ENCODE measurements at places on chromosomes 7 and 10.

DNA sequence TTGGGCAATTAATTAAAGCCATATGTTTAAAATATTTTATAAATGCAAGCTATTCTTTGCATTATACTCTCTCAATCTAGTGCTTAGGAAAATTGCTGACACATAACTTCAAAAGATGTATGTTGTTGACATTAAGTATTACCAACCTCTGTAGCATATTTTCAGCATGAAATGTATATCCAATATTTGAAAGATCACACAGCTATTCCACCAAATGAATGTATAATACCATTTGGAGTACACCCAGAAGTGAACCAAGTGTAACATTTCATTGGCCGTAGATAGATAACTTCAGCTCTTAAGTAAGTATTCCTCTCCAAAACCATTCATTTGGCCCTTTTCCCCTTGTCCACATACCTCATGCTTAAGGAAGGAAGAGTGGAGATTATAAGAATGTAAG, 104.6 kb downstream of the HECTD2 start:
- no peak for DNase-seq

- DNase-seq, result no peak
Observed at GRCh38 chr10:79084012-79084971, 15.5 kb downstream of the ZMIZ1 start.

- DNase-seq, result no peak
Observed at GRCh38 chr10:130921911-130922440, 389.5 kb downstream of the TCERG1L start.

GRCh38 chr10:75717126-75717916, 285.9 kb downstream of the LRMDA start:
- DNase-seq, result no peak

DNA sequence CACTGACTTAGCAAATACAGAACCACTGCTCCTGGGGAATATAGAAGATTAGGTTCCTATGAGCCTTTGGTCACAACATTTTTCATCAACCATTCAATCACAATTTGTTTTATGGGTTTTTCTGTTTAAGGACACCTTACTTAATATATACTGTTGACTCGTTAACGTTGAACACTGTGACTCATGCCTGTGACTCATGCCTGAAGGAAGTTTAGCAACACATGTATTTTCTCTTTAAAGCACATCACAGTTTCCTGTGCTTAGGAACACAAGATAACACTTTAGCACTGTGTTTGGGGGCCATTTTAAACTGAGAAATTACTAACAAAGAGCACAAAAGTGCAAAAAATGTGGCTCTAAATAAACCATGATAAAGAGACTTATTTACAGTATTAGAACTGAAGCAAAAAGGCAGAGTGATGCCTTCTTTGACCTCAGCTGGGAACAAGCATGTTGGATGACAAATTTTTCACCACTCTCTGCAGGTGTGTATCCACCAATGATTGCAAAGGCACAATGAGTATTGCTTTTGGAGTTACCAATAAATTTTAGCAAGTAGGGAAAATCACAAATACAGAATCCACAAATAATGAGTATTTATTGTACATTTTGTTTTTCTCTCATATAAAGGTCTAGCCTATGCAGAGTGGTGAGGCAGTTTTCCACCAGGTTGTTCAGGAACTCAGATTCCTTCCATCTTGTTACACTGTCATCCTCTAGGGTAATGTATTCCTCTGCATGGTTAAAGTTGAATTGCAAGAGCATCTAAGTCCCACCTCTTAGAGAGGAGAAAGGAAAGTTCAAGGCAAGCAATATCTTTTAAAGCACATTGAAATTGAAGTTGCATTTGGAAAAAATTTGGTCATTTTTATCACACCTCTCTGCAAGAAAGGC, 7.3 kb downstream of the FGFBP3 start:
- DNase-seq, result peak; percentile 17

GRCh38 chr10:33143160-33143728, 185.2 kb upstream of the ITGB1 start:
- DNase-seq, result no peak

DNA sequence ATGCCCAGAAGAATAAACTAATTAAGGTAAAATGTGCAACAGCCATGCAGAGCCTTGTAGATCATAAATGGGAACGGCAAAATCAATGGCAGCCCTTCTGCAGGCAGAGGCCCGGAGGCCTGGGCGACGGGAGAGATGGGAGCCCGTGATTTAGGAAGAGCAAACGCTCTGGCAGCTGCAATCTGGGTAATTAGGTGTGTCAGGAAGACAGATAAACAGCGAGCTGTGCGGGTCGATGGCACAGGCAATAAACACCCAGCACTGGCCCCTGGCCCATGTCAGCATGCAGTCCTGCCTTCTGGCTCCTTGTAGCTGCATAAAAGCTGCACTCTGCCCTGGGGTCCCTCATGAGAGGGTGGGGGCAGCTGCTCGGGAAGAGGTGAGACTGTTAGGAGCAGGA, 78.0 kb downstream of the GOLGA7B start:
- DNase-seq, result no peak

- DNase-seq, result no peak
Observed at GRCh38 chr7:116028787-116029186, 1.8 kb downstream of the TFEC start.

GRCh38 chr10:103800789-103801540, 54.4 kb downstream of the SH3PXD2A start:
- DNase-seq, result no peak

GRCh38 chr7:157278167-157278790, 58.5 kb upstream of the DNAJB6 start:
- no peak for DNase-seq

DNA sequence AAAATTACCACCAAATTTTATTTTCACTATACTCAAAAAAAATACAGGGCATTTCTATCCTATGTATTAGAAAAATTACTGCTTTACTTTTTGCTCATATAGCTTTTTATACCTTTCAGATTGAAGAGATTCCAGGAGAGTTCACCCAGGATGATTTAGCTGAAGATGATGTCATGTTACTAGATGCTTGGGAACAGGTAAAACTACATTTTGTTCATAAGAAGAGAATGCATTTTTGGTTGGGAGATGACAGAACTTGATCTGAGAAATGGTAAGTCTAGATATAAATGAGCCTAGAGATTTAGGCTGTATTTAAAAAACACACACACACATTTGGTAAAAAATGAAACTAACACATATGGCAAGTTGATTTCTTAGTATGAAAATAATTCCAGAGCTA, 38.1 kb upstream of the ARL4A start:
- DNase-seq, result no peak

- DNase-seq, result no peak
Observed at GRCh38 chr7:100221231-100221718, 1.5 kb downstream of the PVRIG start.

- no peak for DNase-seq
Observed at GRCh38 chr7:22872096-22872807, 49.6 kb upstream of the TOMM7 start.

- DNase-seq, result no peak
Observed at GRCh38 chr7:90771281-90771680, 175.2 kb downstream of the CDK14 start.

GRCh38 chr7:106794276-106795083, 70.6 kb upstream of the PIK3CG start:
- no peak for DNase-seq

DNA sequence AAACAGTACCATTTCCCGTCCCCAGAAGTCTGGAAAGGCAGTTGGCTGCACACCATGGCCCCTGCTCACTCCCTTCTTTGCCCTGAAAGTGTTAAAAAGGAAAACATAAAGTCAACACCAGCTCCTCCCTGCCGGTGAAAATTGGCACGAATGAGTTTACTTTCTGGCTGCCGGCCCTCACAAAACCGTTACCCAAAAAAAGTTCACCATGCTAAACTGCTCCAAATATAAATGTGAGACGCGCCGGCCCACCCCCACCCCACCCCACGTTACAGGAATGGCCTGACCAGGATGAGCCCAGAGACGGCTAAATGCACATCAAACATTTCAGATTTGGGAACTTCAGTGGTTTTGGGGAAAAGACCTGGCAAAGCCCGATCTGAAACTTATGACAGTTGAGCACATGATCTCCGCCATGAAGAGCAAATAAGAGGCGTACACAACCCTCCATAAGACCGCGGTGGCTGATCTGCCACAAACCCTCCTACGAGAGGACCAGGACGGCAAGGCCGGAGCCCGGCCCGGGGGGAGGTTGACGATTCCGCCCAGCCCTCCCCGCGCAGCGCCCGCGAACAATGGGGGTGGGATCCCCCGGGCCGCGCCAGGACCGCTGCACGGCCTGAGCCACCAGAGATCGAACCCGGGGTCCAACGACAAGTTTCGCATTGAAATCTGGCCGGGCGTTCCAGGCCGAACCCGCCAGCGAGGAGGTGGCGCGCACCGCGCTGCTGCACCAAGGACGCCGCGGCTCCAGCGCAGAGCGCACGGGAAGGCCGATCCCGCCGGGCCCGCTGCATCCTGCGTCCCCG, 952 bp downstream of the DIP2C start:
- DNase-seq, result no peak

DNA sequence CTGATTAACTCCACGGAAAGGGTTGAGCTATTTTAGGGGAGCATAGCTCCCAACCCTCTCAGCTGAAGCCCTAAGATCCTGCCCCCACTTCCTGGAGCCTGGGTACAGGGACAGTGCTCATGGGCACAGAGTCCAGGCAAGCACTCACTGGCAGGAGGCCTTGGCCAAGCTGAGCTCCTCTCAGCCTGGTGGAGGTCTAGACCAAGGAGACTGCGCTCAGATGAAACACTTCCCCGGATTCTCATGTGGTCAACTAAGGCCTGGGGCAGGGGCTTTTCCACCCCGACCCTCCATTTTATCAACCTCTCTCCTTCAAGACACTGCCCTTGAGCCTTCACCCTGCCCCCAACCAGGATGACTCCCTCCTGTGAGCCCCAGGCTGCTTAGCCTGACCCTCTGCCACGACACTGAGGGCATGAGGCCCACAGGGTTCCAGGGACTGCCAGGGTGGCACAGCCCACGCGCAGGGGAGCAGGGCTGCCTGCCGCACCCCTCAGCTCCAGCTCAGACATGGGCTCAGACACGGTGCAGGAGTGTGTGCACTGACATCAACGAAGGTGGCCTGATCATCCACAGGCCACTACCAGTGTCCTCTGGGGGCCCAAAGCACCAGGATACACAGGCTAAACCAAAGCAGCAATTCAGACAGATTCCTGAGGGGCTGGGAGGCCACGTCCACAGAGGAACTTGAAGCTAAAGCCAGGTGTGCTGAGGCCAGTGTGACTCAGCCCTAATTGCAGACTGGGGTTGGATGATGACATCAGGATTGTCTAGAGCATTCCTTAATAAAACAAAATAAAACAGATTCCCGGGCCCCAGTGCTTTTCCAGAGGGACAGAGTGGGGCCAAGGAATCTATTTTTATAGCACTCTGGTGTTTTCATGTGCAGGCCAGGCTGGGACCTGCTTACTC, 18.8 kb downstream of the CHAT start:
- DNase-seq, result no peak

DNA sequence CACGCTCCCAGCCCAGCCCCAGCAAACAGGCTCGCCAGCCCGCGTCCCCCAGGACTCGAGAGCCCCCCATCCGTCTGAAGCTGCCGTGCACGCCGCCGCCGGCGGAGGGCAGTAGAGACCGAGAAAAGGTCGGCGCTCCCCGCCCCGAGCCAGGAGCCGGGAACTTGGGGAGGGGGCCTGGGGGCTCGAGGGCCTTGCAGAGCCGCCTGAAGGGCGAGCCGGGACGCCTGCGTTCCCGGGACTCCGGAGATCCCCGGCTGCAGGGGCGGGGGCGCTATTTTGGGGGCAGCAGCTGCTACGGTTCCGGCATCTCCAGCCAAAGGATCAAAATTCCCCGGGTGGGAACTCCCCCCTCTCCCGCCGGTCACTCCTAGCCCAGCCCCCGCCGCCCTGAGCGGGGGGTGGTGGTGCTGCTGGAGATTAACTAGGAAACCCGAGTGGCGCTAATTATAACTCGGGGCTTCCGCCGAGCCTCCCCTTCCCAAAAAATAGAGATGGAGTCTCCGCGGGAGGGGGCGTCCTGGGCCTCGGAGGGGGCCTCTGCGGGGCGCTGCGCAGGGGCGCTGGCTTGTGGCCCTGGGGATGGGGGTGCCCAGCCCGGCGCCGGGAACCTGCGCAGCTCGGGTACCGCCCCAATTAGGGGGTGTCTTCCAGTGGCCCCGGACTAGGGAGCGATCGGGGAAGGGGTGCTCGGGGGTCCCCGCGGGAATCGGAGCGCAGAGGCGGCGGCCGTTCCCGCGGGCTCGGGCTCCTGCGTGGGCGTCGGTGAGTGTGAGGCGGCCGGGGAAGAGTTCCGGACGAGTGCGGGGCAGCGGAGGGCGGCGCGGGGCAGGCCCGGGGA, 608 bp downstream of the ACHE start:
- peak; percentile 74 for DNase-seq

DNA sequence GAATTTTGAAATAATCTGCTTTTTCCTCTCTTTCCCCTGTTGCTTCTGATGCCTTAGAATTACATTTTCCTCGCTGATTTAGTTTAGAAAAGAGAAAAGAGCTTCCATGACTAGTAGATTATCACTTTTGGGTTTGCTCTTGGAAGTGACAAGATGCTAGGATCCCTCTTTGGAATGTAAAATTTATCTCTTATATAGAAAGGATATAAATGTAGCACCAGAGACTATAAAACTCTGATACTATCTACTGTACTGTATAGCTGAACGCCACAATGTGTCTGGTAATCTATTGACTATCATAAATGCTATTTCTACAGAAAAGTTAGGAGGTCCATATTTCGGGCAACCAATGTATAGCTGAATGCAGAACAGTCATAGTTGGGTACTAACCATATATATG, 1.1 kb upstream of the HDAC9 start:
- DNase-seq, result no peak

GRCh38 chr10:43965033-43965917, 316.6 kb upstream of the ZNF32 start:
- DNase-seq, result no peak

- DNase-seq, result no peak
Observed at GRCh38 chr10:105187243-105187642, 546.2 kb downstream of the SORCS3 start.

DNA sequence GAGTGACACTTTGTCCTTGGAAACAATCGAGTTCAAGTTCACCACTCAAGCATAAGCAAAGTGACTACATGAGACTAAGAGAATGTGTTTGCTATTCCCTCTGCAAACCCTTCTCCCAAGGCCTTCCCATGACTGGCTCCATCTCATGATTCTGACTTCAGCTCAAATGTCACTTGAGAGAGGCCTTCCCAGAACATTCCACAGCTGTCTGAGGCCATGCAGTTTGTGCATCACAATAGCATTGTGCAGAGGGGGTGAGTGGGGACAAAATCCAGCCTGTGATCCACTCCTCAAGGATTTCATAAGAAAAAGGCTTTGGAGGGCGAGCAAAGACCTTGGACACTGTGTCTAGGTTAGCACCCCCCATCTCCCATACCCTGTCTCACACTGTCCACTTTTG, 6.9 kb upstream of the LRMDA start:
- no peak for DNase-seq

DNA sequence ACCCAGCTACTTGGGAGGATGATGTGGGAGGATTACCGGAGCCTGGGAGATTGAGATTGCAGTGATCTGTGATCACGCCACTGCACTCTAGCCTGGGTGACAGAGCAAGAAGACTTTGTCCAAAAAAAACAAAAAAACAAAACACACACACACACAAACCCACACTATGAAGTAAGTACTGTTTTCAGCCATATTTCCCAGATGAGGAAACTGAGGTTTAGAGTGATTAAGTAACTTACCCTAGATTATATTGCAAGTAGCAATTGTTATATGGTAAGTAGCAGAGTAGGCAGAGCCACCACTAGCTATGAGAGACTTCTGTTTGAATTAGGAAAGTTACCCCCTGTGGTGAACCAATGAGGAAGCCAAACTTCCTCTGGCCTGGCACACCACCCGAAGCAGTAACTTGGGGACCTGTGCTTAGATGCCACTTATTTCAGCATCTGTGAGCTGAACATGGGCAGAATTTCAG, 61.9 kb downstream of the MCU start:
- no peak for DNase-seq

Measured in hematopoietic multipotent progenitor cell treated with erythropoietin and hydrocortisone succinate and interleukin-3 and kit ligand, for 15 days (in vitro differentiated cells).